ENCODE measurements at places on chromosomes 7 and 10.

DNA sequence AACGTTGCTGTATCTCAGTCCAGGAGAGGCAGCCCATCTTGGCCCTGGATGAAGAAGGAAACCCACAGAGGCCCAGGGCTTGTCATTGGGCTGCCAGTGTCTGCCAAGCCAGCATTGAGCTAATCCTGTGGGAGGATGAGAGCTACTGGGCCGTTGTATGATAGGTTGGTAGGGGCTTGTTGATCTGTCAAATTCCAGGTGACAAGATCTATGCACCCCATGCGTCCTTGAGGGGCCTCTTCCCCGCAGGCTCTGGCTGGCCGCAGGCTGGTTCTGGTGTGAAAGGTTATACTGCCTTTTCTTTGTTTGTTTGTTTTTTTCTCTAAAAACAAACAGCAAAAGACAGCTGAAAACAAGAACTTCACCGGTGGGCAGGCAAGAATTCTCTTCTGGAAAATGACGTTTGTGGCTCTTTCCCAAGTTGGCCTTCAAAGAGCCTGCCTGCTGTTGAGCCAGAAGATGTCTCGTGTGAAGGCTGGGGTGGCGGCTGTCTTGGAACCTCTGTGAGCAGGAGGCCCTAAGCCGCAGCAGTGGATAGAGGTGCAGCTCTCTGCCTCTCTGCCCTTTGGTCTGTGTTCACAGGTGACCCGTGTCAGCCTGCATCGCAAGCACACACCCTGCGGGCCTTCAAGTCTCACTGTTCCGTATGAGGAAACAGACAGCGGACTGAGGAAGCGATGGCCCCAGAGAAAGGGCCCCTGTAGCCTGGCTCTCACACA is 23.3 kb downstream of the CYP17A1 start:
- no peak for DNase-seq

DNA sequence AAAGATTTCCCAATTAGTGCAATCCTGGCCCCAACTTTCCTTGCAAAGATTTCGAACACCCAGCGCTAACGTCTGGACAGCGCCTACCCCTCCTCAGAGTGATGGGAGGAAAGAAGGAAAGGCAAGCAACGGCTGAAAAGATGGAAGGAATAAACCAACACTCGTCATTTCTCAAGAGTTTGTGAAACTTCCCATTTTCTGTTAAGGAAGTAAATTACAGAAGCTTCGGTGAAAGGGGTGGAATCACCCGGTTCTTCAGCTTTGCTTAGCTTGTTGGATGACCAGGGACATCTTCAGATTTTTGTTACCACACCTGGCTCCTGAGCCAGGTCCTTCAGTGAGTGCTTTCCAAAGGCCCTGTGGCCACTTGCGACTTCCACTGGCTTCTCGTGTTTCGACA is 313.1 kb downstream of the SKIDA1 start:
- no peak for DNase-seq

- DNase-seq: no peak
Measured at GRCh38 chr10:7488418-7488829, 77.6 kb upstream of the SFMBT2 start.

- no peak for DNase-seq
Measured at GRCh38 chr10:5078547-5079180, 15.6 kb upstream of the AKR1C3 start.

DNA sequence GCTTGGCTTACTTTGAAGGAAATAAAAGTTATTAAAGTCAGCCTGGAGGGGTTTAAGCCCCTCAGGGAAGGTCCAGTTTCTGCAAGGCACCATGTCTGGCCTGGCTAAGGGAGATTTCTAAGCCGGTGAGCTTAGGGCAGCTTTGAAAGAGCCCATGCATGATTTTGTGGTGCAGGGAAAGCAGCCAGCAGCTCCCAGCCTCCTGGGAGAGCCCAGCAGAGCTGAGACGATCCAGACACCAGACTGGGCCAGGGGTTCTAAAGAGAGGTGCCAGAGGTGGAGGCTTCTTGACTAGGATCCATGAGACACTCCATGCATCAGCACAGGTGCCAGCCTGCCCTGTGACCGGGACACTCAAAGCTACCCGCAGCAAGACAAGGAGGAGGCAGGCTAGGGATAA is 59.6 kb upstream of the MKX start:
- no peak for DNase-seq

DNA sequence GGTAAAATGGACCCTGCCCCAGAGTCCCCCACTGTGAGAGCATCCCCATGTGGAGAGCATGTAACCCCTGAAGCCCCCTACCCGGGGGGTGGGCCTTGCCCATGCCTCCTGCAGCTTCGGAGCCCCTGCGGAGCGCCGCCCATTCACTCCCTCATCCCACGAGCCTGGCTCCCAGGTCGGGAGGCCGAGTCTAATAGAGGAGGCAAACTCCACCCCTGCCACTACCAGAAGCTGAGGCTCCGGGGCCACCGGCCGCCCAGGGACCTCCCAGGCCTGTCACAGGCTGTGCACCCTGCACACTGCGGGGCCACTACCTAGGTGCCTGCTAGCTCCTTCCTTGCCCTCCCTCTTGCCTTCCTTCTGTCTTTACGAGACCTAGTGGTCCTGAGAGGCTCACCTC is 17.4 kb downstream of the WDR86 start:
- no peak for DNase-seq

- no peak for DNase-seq
Measured at GRCh38 chr7:8939446-8939845, 506.0 kb downstream of the NXPH1 start.

DNA sequence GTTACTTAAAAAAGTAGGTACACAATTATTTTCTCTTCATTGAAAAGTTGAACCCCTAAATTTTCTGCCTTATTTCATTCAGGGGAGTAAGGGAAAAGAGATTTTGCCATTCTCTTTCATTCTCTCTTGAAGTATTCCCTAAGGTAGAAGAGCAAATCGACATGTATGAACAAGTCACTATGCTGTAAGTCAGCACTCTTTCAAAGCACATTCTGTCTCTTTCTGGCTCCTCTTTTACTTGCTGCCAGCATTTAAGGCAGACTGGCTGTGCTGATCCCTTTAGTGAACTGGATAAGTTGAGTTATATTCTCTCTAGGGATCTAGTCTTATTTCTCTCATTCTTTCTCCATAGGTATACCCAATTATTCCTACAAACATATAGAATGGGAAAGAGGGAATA is 222.3 kb upstream of the ZWINT start:
- no peak for DNase-seq

DNA sequence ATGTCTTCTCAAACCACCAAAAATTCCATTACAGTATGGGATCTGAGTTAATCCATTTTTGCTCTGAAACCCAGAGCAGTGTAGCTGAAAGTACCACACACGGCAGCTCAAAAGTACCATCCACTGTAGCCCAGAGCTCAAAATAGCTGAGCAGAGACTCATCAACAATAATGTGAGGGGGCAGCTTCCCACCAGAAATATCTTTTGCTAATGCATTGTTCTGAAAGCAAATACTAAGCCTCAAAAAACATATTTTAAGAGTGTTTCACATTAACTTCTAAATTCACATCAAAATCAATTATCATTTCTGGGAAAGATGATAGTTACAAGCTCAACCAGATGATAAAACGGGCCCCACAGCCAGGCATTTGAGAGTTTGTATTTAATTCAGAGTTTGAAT is 73.7 kb downstream of the ABLIM1 start:
- no peak for DNase-seq

DNA sequence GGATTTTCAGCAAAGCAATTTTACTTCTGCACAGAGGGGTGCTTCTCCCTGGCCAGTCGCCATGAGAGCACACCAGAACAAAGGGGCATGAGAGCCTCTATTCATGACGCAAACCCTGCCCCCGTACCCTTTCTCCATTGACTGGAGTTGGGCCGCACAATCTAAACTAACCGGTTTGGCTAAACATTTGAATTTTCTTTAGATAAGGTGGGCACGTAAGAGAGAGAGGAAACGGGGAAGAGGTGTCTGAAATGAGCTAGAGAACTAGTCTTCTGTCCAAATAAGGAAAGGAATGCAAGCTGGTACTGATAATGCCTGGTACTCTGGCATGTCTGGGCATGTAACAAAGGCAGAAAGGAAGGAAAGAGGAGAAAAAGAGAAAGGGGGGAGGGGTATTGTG is 13.2 kb upstream of the SCIN start:
- DNase-seq: no peak

- DNase-seq: no peak
Measured at GRCh38 chr10:28788252-28788651, 110.9 kb downstream of the BAMBI start.

DNA sequence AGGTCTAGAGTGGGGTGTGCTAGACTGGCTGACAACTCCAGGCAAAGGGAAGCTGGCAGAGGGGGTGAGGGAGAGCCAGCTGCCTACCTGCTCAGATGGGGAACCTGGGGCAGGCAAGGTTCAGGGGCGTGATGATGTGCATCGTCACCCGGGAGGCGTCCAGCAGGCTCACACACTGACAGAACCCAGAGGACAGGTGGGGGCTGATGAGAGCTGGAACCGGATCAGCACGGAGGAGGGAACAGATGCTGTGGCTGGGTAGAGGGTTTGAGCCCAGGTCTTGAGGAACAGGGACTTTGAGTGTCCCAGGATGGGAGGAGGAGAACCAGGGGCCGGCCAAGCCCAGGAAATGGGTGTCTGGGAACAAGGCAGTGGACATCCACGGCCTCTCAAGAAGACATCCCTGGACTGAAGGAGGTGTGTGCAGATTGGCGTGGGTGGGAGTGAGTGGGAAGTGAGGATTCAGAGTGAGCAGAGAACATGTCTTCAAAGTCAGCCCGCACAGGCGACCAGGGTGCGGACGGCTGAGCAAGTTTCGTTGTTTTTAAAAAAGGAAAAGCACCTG is 3.9 kb downstream of the RASGEF1A start:
- DNase-seq: no peak

Data from activated CD8-positive, alpha-beta memory T cell treated with anti-CD3 and anti-CD28 coated beads for 24 hours (primary cell).